H9 (cell line): ENCODE measurements at places on chromosomes 3 and 15. TPM values are rescaled to one million over a fixed set of nuclear protein-coding genes. Genes with fewer than 3 reads are reported as not detected.

DNA sequence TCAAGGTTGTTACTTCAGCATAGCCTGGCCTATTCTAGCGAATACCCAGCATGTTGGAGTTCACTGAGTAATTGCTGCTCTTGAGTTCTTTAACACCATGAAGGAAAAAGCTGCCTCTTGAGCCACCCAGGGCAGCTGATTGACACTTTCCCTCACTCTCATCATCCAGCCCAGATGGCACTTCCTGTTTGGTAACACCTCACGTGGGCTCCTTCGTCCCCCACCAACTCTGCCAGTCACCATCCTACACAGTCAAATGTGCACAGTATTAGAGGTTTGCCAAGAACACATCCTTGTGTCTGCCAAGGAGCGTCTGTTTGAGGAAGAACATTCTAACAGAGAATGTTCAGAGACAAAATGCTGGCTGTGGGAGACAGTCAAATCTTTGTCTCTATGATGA is 266.3 kb downstream of the RPLP1 start:
- DNase-seq = no peak

FGF7 gene
- total RNA-seq = not detected in 2 replicates

PLSCR1 gene
- 48.9 and 54.8 TPM in 2 replicates for total RNA-seq

DNA sequence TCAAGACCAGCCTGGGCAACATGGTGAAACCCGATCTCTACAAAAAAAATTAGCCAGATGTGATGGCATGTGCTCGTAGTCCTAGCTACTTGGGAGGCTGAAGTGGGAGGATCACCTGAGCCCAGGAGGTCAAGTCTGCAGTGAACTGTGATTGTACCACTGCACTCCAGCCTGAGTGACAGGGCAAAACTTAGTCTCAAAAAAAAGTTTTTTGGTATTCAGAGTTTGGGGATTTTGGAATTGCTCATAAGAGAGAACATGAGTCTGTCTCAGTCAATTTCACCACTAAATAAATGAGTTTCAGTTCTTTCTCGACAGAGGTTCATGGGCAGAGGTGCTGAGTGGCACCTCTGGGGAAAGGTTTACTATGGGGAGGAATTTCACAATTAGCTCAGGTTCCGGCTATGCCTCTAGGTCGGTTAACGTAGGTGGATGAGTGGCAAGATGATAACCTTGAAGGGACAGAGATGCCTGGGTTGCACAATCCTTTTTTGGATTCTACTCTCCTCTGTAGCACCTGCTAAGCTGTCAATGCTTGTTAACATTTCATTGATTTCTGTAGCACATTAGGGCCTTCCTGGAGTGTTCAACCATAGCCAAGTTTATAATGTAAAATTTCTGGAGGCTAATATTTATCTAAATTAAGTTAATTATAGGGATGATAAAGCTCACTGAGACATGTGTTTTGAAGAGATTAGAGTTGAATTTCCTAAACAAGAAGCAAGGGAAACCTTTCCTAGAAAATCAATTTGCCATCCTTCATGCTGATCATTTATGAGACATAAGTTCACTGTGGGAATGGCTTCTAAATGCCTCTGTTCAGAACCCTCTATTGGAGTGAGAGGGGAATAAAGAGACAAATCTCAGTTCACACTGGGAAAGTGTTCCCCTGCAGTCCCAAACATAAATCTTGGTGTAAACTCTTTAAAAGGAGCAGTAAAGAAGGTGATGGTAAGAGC is 37.4 kb upstream of the DCP1A start:
- DNase-seq = no peak

- no peak for DNase-seq
Measured at GRCh38 chr3:32325927-32326326, 65.7 kb upstream of the CMTM7 start.

DNA sequence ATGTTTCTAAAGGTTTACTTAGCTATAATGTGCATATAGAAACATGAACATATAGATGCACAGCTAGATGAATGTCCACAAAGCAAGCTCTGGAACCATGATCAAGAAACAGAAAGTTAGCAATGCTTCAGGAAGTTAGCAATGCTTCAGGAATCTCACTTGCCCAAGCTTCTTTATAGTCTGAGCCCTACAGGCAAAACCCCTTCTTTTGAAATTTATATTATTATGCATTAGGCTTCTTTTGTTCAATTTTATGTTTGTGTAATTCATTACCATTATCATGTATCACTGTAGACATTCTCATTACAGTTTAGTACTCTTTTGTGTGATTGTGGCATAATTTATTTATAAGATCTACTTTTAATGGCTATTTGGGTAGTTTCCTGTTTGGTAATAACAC is 286.4 kb upstream of the BCHE start:
- DNase-seq = no peak

DNA sequence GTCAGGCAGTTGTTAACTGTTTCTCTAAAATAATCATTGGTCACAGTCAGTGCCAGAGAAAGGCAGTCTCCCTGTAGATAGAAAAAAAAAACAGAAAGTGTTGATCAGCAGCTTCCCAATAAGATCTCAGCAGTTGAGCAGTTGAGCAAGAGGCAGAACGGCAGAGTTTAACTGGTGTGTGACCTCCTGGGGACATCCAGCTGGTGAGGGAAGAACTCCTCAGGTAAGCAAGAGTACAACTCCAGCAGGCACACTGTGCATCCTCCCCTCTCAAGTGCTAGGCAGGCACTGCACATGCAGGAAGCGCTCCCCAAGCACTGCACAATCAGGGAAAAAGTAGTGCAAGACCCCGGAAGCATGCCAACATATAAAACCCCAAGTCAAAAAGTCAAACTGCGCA is 1287.2 kb downstream of the NSUN3 start:
- DNase-seq = no peak

BMF gene
- 13.2 and 15.0 TPM in 2 replicates for total RNA-seq

- no peak for DNase-seq
Measured at GRCh38 chr15:76347482-76348055, 11.0 kb downstream of the ISL2 start.

ZBTB47 gene
- 3.6 and 4.2 TPM in 2 replicates for total RNA-seq

IMPG2 gene
- 0.02 and 0.04 TPM in 2 replicates for total RNA-seq

SECISBP2L gene
- total RNA-seq = 23.6 and 24.7 TPM in 2 replicates

GRCh38 chr3:183895296-183895695 is 10.6 kb upstream of the PARL start:
- no peak for DNase-seq

DNA sequence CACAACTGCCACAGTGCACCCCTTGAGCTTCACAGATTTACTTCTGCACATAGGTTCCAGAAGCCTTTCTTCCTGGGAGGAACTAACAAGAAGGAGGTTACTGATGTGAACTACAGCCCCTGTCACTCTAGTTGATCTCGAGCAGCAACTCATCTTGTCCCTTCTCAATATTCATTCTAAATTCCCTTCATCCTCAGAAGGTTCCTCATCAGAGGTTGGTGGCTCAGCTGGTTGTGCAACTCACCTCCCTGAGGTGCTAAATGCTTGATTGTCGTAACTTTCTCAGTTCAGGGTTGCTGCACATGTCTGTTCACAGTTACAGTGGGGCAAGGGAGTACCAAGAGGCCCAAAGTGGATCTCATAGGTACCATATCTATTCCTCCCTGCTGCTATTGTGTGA is 5.7 kb upstream of the A4GNT start:
- DNase-seq = no peak

RTP1 gene
- 6.6 and 7.5 TPM in 2 replicates for total RNA-seq

SLC22A14 gene
- not detected in 2 replicates for total RNA-seq

GRCh38 chr3:58334506-58334884 is 1.8 kb downstream of the PXK start:
- DNase-seq = no peak

C3orf62 gene
- total RNA-seq = 4.5 and 4.6 TPM in 2 replicates
